HS-27A (cell line): ENCODE measurements at places on chromosomes 6 and 20.

DNA sequence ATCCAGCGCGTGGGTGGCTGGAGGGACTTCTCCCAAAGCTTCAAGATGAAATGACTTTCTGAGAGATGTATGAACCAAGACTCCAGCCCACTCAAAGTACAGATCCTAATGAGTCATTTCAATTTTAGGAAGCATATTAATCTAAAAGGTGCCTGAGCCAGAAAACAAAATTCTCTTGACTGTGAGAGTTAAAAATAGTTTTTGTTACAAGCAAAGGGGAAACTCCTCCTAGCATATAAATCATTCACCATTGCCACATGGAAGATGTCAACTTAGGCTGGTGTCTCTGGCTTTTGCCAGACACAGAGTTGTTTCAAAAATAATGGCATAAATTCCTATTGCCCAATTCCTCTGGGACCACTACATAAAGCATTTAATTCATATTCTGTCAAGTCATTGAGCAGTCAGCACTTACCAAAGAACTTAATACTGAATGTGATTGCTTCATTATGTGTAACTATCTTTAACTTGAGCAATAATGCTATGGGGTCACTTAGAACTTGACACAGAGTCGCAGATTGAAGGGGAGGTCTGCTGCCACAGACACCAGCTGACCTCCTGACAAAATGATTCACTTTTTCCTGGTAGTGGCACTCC, 280.6 kb downstream of the SLC35F1 start:
- DNase-seq, result no peak

GRCh38 chr6:159092631-159093030, 47.8 kb upstream of the TAGAP start:
- no peak for DNase-seq

DNA sequence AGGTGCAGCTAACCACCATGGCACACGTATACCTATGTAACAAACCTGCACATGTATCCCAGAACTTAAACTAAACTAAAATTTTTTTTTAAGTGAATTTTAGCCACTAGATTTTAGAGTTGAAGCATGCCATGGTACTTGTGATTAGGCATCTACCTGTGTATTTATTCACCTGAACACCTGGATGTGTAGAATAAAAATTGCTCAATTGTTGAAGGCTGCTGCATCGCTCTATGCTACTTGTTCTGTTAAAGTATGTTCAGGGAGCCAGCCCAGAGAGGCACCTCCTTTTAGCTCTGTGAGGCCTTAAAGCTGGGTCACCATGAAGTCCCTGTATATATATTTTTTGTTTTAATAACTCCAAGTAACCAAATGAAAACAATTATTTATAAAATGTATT, 28.3 kb downstream of the SLC22A3 start:
- no peak for DNase-seq

GRCh38 chr6:163099621-163100171, 314.8 kb upstream of the QKI start:
- no peak for DNase-seq

- DNase-seq, result no peak
These were observed 10.5 kb downstream of the SNX3 start for GRCh38 chr6:108250240-108250866.

DNA sequence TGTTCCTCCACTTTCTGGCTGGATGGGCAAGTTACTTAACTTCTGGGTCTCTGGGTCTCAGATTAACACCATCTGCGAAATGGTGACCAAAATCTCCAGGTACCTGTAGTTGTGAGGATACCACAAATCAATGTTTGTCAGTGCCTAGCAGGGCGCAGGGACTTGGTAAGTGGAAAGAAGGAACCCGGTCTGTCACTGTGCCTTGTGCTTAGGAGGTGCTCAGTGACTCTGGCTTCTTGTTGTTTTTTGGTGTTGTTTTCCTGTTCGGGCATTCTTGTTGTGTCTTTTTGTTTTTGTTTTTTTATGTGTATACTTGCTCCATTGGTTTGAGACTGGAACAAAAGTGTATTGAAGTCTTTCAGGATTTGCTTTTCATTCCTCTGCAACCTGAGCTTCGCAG, 17.8 kb downstream of the TM9SF4 start:
- no peak for DNase-seq

GRCh38 chr6:11921017-11921438, 91.1 kb upstream of the HIVEP1 start:
- peak; percentile 68 for DNase-seq

- DNase-seq, result peak; percentile 83
These were observed 143.9 kb downstream of the BCAS1 start for GRCh38 chr20:53926428-53927028.

GRCh38 chr20:10729785-10730184, 56.0 kb upstream of the JAG1 start:
- no peak for DNase-seq

DNA sequence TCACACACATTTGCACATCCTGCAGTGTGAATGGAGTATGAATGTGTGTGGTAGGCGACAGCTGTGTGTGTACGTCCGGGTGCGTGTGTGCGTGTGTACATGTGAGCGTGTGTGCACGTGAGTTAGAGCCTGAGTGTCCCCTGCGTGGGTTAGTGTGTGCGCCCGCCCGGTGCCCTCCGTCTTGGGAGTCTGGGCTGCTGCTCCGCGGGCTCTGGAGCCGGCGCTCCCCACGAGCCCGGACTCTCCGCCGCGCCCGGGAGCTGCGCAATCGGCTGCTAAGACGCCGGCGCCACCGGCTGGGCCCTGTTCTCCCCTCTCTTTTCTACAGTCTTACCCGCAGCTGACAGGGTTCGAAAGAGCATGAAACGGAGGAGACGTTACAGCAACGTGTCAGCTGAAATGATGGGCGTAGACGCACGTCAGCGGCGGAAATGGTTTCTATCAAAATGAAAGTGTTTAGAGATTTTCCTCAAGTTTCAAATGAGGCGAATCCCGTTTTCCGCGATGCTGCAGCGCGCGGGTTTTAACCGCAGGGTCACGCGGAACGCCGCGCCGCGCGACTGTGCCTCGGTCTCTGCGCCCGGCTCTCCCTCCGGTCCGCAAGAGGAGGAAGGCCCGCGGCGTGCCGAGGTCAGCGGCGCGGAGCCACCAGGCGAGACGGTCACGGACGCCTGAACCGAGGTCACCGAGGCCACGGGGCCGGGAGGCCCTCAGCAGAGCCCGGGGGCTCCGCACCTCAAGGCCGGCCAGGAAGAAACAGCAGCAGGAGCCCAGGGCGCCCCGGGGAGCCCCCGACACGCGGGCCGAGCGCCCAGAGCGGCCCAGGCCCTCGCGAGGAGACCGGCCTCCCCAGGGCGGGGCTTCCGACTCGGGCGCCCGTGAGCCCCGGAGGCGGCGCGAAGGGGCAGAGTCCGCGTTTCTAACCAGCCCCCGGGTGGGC, 95.3 kb upstream of the BHLHE23 start:
- DNase-seq, result no peak

DNA sequence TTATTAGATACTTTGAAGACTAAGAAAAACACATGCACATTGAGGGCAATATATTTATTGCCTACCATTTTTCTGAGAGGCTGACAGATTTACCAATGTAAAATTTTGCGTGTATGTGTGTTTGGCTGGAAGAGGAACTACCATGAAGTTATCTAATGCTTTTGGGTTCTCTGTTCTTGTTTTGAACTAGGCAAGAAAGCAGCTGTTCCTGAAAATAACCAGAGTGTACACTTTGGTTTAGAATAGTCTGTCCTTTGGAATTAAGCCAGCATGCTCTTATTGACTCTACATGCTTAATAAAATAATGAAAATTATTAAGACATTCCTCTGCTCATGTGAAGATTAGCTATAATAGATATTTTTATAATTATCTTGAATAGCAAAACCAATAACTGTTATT, 129.2 kb downstream of the MYB start:
- no peak for DNase-seq

DNA sequence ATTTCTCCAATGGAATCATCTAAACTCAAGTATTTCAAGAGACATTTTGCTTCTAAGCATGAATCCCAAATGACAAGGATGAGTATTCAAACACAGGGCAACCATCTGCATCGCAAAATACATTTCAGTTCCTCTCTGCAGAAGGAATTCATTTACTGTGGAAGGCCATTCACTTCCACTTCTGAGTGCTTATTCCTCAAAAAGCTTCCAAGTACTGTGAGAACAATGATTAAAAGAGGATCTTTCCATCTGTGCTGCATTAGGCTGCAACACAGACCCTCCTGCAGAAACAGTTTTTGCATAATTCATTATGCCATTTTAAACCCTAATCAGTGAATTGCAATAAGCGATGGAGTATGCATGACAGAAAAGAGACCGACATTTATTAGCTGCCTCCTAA, 52.5 kb downstream of the ARHGAP18 start:
- no peak for DNase-seq

DNA sequence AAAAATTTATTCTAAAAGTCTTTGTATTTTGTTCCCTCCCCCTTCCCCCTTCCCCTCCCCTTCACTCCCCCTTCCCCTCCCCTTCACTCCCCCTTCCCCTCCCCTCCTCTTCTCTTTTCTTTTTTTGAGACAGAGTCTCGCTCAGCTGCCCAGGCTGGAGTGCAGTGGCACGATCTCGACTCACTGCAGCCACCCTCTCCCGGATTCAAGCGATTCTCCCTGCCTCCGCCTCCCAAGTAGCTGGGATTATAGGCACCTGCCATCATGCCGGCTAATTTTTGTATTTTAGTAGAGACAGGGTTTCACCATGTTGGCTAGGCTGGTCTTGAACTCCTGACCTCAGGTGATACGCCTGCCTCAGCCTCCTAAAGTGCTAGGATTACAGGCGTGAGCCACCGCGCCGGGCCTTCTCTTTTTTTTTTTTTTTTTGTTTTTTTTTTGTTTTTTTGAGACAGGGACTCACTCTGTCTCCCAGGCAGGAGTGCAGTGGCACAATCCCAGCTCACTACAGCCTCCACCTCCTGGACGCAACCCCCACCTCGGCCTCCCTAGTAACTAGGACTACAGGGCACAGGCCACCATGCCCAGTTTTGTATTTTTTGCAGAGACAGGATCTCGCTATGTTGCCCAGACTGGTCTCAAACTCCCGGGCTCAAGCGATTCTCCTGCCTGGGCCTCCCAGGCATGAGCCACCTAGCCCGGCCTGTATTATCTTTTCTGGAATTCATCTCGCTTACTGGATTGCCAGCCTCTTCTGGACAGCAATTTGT, 1.1 kb upstream of the AFG1L start:
- no peak for DNase-seq

GRCh38 chr6:31265926-31266325, 6.0 kb downstream of the HLA-C start:
- no peak for DNase-seq

- DNase-seq, result no peak
These were observed 23.1 kb downstream of the SERPINB1 start for GRCh38 chr6:2818593-2818992.

- peak; percentile 97 for DNase-seq
These were observed 125.1 kb downstream of the SNX5 start for GRCh38 chr20:17843246-17844132.

- no peak for DNase-seq
These were observed 634.5 kb downstream of the QKI start for GRCh38 chr6:164048840-164049516.

GRCh38 chr6:115404446-115404845, 656.2 kb downstream of the FRK start:
- no peak for DNase-seq

DNA sequence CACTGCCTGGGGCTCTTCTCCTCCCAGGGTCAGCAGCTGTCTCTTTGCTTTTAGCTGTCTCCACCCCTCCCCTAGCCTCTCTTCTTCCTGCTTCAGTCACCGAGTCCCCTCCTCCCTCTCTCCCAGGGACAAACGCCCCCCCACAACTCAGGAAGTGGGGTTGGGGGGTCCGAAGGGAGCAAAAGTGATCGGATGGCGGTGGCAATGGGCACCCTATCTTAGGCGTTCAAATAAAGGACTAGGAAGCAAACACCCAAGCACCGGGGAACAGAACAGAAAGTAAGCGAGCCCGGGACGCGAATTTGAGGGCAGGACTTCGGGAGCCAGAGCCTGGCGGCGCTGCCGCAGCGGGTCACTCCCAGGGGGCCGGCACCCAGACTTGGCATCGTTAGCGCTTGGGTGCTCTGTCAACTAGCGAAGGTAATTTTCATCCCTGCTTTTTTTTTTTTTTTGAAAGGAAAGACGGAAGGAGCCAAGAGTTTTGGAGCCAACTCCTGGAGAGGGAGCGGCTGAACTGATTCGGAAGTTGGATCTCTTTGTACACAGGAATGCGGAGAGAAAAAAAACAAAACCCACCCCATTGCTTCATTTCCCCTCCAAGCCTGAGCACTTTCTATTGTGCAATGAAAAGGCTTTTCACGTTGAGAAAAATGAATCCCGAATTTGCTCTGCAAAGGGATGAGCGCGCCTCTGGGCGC, 815 bp upstream of the ITPR3 start:
- no peak for DNase-seq

DNA sequence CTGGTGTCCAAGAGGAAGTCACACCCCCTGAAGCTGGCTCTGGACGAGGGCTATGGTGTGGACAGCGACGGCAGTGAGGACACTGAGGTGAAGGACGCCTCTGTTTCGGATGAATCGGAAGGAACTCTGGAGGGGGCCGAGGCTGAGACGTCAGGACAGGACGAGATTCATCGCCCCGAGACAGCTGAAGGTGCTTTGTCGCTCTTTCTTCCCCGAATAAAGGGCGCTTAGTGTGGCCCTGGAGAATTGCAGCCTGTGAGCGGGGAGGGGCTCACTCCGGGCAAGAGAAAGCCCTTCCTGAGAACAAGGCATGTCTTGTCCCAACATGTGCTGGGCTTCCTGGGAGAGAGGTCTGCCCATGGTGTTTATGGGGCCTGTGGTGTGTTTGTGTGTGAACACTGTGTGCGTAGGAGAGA, 41.4 kb downstream of the MYT1 start:
- DNase-seq, result no peak

DNA sequence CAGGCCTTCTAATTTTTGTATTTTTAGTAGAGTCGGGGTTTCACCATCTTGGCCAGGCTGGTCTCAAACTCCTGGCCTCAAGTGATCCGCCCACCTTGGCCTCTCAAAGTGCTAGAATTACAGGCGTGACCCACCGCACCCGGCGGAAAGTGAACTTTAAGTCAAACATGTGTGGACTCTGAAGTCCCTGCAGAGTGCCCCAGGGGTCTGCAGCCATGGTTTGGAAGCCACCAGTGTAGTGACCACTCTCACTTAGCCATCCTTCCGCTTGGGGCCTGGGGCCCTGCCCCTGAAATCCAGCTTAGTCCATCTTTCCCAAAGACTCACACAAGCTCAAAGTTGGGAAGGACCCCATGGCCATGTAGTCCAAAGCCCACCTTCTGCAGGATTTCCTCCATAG, 164.5 kb downstream of the GRM4 start:
- no peak for DNase-seq

GRCh38 chr6:111740506-111740905, 132.7 kb downstream of the FYN start:
- no peak for DNase-seq
